Spinal cord (tissue), 10 donors: ENCODE measurements at places on chromosomes 11 and 22. TPM values are rescaled to one million over a fixed set of nuclear protein-coding genes. Genes with fewer than 3 reads are reported as not detected.

DNA sequence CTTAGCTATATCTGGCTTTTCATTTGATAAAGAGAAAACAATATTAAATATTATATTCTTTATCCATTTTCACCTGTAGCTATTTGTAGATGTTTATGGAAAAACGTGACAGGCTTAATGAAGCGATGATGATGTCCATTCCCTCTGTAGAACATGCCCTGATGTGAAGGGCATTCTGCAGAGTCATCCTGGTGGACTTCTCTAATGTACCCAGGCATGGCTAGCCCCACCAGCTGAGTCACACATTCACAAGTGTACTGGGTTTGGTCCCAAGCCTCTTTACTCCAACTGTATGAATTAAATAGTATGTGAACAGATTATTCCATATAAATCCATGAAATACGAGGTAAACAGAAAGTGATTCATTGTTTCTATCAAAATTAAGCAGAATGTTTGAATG is 139.3 kb downstream of the CADM1 start:
- H3K4me1 ChIP-seq: no peaks in the 10 kb centered on the region
- no peaks in the 10 kb centered on the region for H3K36me3 ChIP-seq
- H3K27ac ChIP-seq: no peak overlapping the region
- no peak for DNase-seq
- H3K27me3 ChIP-seq: no peaks in the 10 kb centered on the region

DNA sequence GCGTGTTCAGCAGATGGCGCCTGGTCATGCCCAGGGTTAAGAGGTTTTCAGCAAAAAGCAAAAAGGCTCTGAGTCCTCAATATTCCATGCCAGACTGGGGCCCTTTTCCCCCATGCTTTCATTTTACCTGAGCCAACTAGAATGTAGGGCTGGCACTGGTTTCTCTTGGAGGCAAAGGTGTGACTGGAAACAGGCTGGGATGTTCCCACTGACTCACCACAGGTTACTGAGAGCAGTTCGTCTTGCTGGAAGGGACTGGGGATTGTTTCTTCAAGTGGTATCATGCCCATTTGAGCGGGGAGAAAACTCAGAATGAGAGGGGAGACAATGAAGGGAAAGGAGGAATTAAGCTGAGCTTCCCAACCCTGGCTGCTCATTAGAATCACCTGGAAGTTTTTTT is 243.9 kb downstream of the TENM4 start:
- no peak overlapping the region for H3K27ac ChIP-seq
- H3K4me3 ChIP-seq: no peak overlapping the region
- H3K4me1 ChIP-seq: no peaks in the 10 kb centered on the region
- no peak for DNase-seq
- no peaks in the 10 kb centered on the region for H3K36me3 ChIP-seq

GRCh38 chr11:101453682-101454081 is 130.1 kb downstream of the TRPC6 start:
- no peaks in the 10 kb centered on the region for H3K27me3 ChIP-seq
- H3K36me3 ChIP-seq: no peaks in the 10 kb centered on the region
- H3K4me3 ChIP-seq: no peak overlapping the region
- no peak overlapping the region for H3K27ac ChIP-seq
- H3K4me1 ChIP-seq: no peaks in the 10 kb centered on the region

DNA sequence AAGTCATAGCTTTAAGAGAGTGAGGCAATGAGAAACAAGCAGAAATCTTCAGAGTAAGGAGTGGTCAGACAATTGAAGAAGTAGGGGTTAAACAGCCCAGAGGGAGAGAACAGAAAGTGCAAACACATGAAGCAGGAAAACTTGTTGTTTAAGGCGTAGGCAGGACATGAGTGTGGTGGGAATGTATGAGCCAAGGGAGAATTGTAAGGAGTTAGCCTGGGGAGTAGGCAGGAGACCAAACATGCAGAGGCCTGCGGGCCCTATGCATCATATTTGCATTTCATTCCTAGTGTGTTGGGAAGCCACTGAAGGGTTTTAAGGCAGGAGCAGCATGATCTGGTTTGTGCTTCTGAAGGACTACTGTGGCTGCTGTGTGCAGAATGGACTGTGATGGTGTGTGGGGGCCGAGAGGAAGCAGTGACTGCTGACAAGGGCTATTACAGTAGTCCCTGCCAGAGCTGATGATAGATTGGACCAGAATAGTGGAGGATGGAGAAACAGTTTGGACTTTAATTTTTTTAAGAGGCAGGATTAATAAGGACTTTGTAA is 179.9 kb upstream of the C11orf87 start:
- no peaks in the 10 kb centered on the region for H3K27me3 ChIP-seq
- no peak overlapping the region for H3K4me3 ChIP-seq
- no peaks in the 10 kb centered on the region for H3K36me3 ChIP-seq

DNA sequence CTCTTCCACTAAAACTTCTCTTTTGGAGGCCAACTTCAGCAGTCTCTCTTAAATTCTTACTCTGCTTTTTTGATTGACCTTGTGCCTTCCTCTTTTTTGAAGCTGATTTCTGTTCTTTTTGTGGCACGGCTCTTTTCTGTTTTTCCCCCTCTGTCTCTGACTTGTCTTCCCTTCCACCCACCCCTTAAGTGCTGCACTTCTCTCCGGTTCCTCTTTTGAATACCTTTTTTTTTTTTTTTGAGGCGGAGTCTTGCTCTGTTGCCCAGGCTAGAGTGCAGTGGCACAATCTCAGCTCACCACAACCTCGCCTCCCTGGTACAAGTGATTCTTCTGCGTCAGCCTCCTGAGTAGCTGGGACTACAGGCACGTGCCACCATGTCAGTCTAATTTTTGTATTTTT is 211.9 kb downstream of the BLID start:
- no peak for DNase-seq
- H3K4me3 ChIP-seq: no peak overlapping the region
- H3K27ac ChIP-seq: no peak overlapping the region
- H3K36me3 ChIP-seq: no peaks in the 10 kb centered on the region
- H3K4me1 ChIP-seq: peaks cover 4% of the 10 kb centered on the region

DNA sequence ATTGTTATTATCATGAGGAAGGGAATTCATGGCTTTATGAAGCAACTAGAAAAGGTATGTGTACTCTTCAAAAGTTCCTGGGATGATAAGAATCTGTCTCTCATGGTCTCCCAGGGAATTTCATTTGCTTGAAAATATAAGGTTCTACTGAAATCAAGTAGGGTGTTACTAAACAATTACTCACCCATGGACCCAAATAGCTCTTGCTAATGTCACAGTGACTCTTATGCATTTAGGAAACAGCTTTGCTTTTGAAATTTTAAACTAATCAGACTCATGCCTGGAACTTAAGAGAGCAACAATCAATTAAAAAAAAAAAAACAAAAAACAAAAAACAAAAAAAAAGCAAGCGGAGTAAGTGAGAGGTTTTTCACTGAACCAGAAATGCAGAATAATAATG is 1546.3 kb upstream of the TENM4 start:
- no peak for DNase-seq
- H3K36me3 ChIP-seq: no peaks in the 10 kb centered on the region
- H3K27me3 ChIP-seq: no peaks in the 10 kb centered on the region
- no peak overlapping the region for H3K4me3 ChIP-seq

- no peak overlapping the region for H3K4me3 ChIP-seq
- peaks cover 11% of the 10 kb centered on the region for H3K4me1 ChIP-seq
- no peaks in the 10 kb centered on the region for H3K36me3 ChIP-seq
- no peak overlapping the region for H3K27ac ChIP-seq
These were observed 31.0 kb downstream of the TMPRSS5 start for GRCh38 chr11:113675003-113675561.

DNA sequence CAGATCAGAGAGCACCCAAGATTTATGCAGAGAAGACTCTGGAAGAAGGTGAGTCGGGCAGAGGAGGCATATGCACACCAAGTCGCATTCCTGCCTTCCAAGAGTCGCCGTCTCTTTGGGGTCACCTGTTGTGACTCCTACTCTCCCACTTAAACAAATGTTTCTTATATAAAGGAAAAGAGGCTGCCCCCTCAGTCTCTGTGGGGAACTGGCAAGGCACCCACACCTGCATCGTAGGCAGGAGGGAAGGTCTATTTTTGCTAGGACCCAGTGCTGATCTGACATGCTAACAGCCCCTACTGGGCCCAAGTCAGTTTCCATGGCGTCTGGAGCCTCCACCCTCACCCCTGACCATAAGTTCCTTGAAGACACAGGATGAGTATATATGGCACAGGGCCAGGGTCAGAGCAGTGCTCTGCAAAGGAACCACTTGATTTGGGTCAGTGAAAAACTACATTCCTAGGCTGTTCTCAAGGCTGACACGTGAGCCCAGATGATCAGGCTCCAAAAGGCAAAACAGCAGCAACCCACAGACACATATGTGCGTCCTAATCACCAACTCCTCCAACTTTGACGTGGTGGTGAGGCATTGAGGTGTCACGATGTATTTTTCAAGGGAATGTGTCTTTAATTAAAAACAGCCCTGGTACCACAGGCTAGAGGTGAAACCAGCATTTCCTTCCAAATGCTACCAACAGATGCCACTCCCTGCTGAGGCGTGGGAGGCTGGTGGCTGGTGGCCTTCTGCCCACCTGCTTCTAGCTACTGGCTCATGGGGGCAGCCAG is 55.6 kb upstream of the CSNK2A3 start:
- H3K4me3 ChIP-seq: no peak overlapping the region
- H3K27ac ChIP-seq: no peak overlapping the region
- H3K36me3 ChIP-seq: no peaks in the 10 kb centered on the region
- peaks cover 38% of the 10 kb centered on the region for H3K4me1 ChIP-seq
- peaks cover 2% of the 10 kb centered on the region for H3K27me3 ChIP-seq
- DNase-seq: no peak

DNA sequence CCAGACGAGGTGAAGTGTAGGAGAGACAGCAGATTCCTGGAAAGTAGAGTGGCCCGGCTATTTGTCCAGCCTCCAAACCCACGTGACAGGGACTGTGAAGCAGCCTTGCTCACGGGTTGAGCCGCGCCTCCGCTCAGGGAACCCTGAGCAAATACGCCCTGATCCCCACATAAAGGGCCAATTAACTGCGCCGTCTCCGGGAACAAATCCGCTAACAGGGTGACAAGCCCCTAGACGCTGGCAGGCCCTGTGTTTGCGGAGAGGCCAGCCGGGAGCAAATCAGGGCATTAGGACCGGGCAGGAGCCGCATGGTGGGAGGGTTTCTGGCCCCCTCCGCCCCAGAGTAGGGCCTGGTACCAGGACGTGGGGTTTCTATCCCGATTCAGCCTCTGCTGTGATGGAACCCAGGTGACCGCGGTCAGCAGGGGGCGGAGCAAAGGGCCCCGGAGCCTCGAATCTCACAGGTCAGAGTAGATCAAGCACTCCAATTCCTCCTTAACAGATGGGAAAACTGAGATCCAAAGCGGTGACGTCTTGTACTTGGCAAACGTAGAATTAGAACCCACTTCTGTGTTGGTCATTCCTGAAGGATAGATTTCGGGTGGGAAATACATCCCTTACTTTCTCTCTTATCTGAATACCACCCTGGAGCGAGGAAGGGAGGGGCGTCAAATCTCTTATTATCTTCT is 2.0 kb upstream of the ROBO3 start:
- H3K4me3 ChIP-seq: peak overlapping the region; percentile 38
- H3K27me3 ChIP-seq: peaks cover 68% of the 10 kb centered on the region
- no peak overlapping the region for H3K27ac ChIP-seq
- peak; percentile 67 for DNase-seq

DNA sequence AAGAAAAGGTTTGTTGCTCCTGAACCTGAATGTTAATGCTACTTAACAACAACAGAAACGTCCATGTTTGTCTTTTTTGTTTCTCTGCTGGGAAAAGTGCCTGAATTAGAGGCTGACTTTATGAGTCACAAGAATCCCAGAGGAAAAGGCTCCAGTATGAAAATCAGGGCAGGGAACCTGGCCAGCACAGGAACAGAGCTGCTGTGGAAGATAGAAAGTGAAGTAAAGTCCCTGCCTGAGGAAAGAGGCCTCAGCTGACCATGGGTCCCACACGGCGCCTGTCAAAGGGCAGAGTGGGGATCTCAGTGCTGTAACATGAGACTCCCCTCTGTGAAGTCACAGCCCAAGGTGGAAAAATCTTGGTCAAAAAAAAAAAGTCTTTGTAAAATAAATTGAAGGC is 632.3 kb upstream of the CCDC90B start:
- no peaks in the 10 kb centered on the region for H3K36me3 ChIP-seq
- H3K4me3 ChIP-seq: no peak overlapping the region
- no peak overlapping the region for H3K27ac ChIP-seq
- DNase-seq: no peak
- no peaks in the 10 kb centered on the region for H3K27me3 ChIP-seq

DNA sequence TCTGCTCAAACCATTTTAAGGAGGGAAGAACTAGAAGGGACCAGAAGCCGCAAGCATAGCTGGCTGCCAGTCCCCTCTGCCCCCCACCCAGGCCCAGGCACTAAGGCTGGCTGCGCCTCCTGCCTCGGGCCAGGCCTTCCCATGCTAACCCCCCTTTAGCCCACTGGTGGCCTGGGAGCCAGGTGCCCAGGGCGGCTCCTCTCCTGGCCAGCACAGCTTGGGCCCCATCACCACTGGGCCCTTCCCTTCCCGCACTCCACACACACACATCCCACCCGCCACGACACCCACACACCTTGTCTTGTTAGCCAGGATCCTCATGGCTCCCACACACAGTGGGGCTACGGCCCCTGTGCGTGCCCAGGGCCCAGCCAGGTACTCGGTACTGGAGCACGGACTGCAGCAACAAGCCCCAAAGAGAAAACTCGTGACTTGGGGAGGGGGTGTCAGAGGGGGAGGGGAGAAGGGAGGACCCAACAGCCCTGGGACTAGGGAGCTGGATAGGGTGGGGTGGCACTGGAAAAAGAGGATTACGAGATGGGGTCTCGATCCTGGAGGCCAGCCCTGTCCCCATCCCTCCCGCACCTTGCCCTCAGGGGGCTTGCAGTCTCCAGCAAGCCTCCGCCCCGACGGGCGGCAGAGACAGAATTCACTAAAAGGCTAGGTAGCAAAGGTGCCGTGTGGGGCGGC is 16.0 kb downstream of the BCL9L start:
- H3K27ac ChIP-seq: peak overlapping the region; percentile 93
- H3K27me3 ChIP-seq: no peaks in the 10 kb centered on the region
- H3K4me3 ChIP-seq: peak overlapping the region; percentile 21
- peaks cover 48% of the 10 kb centered on the region for H3K36me3 ChIP-seq
- no peak for DNase-seq

DNA sequence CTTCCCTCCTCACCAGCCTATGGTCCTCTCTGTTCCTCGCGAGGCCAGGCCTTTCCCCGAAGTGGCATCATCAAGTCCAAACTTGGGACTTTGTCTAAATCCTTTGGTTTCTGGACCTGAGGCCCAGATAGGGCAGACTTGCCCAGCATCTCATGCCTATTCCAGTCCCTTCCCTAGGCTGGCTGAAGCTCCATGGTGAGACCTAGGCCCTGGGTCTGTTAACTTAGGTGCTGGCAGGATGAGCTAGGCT is 11.5 kb downstream of the RELA start:
- no peak for DNase-seq
- no peak overlapping the region for H3K4me3 ChIP-seq
- H3K27ac ChIP-seq: peak overlapping the region; percentile 98
- peaks cover 63% of the 10 kb centered on the region for H3K4me1 ChIP-seq

- H3K4me1 ChIP-seq: peaks cover 10% of the 10 kb centered on the region
- H3K27me3 ChIP-seq: no peaks in the 10 kb centered on the region
- H3K4me3 ChIP-seq: no peak overlapping the region
- H3K36me3 ChIP-seq: peaks cover 8% of the 10 kb centered on the region
These were observed 140.9 kb upstream of the MTNR1B start for GRCh38 chr11:92828556-92828955.

The TEX54 gene
- not detected for total RNA-seq

The ELP4 gene
- total RNA-seq: 57.7 TPM

The UBE4A gene
- 56.9 TPM for total RNA-seq

The CCDC116 gene
- total RNA-seq: 0.20 TPM

The ZNF280B gene
- 5.0 TPM for total RNA-seq

The ZNF202 gene
- 11.1 TPM for total RNA-seq

The PVALB gene
- 10.0 TPM for total RNA-seq

The OSBP gene
- 28.6 TPM for total RNA-seq
